ENCODE measurements at places on chromosomes 3 and 15.

GRCh38 chr15:64571857-64572291, 111.5 kb downstream of the ZNF609 start:
- DNase-seq: no peak

- DNase-seq: no peak
These were observed 4.4 kb upstream of the IDH2 start for GRCh38 chr15:90106522-90107117.

GRCh38 chr3:102141928-102142239, 292.6 kb downstream of the NFKBIZ start:
- no peak for DNase-seq

- DNase-seq: no peak
These were observed 7.3 kb downstream of the BCL6 start for GRCh38 chr3:187738071-187738330.

DNA sequence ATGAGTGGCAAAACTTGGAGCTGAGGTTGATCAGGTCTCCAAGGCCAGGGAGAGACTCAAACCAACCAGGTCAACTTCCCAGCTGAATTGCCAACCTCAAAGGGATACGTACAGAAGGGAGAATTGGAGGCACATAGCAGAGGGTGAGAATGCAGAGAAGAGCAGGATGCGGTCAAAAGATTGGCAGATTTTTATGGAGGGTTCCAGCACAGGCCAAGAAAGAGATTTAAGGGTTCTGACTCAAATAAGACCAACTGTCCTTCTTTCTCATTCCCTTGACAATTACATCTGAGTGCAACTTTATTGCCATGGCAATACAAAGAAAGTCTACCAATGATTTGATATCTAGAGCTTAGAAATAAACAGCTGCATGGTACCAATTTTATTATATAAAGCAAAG, 33.2 kb downstream of the SCG5 start:
- no peak for DNase-seq

DNA sequence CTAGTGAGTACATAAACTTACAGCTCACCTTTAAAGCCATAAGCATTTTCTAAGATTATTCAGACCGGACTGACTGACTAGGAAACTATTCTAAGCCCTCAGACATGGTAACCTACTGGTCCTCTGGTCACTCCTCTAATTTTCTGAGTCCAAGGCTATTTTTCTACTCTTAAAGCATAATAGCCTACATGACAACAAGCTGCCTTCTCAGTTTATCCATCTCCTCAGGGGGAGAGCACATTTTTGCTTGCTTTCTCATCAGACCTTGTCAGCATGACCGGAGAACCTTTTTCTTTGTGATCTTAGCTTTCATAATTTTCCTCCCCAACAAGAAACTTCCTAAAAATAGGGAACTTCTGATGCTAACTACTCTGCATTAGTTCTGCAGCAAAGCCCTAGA, 38.4 kb downstream of the UBP1 start:
- no peak for DNase-seq

GRCh38 chr3:185737740-185738680, 86.8 kb downstream of the IGF2BP2 start:
- DNase-seq: no peak

GRCh38 chr3:148150141-148150540, 547.6 kb upstream of the AGTR1 start:
- DNase-seq: no peak

DNA sequence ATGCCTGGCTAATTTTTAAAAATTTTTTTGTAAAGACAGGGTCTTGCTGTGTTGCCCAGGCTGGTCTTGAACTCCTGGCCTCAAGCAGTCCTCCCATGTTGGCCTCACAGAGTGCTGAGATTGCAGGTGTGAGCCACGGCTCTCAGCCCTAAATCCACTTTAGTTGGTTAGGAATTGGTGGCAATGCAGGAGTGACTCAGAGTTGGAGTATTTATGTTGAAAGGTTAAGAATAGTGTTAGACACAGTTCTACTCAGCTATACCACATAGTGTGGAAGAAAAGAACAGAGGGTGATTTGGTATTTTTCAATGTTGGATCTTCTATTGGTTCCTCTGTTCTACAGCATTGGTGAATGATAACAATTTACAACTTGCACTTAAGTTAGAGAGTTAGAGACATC, 7.6 kb downstream of the ZNF639 start:
- no peak for DNase-seq

DNA sequence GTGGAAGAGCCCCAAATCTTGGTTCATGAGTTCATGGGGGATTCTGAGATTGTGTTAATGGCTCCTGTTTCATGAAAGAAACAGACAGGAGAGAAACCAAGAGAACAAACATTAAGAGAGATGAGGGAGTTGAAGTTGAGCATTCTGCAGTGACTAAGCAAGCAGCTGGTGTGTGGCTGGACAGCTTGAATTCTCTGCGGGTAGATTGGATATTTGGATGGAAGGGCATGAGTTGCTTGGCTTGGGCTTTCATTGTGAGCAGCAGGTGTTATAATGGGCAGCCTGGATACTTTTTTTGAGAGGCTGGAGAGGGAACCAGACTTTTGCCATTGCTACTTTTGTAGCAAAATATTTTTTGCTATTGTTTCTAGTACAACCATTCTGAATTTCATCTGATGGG, 346.8 kb upstream of the SATB1 start:
- DNase-seq: no peak

DNA sequence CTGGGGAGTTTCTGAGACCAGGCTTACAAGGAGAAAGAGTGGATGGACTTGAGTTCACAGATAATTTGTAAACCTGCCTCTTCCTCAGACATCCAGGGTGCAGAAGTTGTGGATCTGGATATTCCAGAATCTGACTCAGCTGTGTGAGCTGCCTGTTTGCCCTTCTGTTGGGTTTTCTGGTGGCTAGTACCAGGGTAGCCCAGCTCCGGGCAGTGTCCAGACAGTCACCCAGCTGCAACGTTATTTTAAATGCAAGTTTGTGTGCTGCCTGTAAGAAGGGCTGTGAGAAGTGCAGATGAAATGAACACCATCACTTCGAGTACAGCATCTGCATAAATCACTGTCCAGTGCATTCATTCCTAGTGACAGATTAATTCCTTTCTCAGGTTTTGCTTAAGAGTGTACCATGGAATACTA, 1053.0 kb downstream of the TUSC7 start:
- no peak for DNase-seq

GRCh38 chr15:90774731-90775514, 57.8 kb downstream of the BLM start:
- no peak for DNase-seq

GRCh38 chr3:187013159-187013716, 82.9 kb downstream of the ST6GAL1 start:
- DNase-seq: no peak

DNA sequence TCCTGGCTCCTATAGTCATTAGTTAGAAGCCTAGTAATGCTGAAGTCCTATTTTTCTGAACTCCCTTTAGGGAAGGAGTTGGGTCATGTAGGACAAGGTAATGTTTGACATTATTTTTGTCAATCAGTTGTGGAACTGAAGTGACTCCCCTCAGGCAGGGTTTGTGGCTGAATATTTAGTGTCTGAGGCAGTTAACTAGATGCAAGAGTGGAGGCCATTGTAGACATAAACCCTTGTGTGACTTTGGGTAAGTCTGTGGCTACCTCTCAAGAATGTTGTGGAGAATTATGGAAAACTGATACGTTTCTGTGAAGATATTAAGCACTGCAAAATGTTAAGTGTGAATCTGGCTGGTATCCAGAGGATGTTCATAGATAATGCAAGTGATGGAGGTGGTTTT, 125.2 kb upstream of the PHLDB2 start:
- no peak for DNase-seq

DNA sequence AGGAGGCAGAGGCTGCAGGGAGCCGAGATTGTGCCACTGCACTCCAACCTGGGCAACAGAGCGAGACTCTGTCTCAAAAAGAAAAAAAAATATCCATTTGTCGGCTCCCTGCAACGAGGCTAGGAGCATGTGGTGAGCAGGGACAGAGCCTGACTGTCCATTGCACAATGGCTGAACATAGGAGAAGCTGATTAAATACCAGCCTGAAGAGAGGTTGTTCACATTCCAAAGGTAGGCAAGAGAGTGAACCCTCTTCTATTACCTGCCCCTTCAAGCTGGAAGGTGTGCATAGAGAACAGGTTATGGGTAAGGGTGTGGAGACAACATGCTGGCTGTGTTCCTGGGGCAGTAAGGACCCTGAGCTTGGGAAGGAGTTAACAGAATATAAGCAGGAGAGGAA, 78.7 kb downstream of the DAPK2 start:
- no peak for DNase-seq

DNA sequence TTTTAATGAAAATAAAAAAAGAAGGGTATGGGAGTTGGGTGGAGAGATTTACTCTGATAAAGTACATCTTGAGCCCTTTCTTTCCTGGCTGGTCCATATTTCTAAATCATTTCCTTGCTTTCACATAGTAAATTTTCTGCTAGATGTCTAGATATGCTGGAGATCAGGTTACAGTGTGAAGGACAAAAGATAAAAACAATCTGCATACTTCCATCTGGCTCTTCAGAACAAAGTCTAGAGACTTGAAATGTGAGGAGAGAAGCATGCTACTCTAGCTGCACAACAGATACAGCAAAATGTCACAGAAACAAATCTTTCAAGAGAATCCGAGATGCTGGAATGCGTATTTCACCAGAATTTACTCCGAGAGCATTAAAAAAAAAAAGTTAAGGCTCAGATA, 42.2 kb downstream of the FOXP1 start:
- no peak for DNase-seq

- no peak for DNase-seq
These were observed 60.3 kb downstream of the FEM1B start for GRCh38 chr15:68337826-68338225.

GRCh38 chr3:124632566-124633140, 97.6 kb upstream of the UMPS start:
- no peak for DNase-seq

- DNase-seq: no peak
These were observed 26.3 kb downstream of the SCN11A start for GRCh38 chr3:39025222-39025970.

DNA sequence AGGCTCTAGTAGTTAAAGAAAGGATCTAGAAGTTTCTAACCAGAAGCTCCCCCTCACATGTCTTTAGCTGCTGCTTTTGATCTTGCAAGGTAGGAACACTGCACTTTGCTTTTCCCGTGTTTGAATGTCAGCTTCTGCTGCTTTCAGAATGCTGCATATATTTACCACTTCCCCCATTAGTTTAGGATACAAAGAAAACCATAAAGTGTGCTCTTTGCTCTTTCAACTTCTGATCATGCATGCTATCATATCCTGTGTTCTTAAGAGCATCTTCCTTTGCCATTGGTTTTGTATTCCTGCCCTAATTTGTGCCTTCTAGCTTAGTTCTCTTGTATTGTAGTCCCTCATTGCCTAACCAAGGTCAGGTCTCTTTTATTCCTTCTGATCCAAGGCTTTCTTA, 43.3 kb downstream of the ZNF609 start:
- DNase-seq: no peak

DNA sequence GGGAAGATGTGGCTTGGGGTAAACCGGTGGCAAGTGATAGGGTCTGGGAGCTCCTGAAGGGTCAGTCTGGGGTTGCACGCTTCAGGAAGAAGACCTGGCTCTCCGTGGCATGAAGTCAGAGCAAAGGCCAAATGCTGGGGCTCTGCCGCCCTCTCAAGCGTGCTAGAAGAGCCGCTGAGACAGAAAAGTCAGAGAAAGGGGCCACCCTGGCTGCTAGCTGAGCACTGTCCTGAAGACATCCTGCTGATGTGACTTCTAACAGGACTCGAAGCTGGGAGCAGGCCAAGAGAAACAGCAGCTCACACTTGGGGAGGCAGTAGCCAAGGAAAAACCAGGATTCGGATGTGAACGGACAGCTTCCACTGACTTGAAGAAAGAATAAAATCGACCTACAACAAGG, 270.4 kb downstream of the OCA2 start:
- no peak for DNase-seq

DNA sequence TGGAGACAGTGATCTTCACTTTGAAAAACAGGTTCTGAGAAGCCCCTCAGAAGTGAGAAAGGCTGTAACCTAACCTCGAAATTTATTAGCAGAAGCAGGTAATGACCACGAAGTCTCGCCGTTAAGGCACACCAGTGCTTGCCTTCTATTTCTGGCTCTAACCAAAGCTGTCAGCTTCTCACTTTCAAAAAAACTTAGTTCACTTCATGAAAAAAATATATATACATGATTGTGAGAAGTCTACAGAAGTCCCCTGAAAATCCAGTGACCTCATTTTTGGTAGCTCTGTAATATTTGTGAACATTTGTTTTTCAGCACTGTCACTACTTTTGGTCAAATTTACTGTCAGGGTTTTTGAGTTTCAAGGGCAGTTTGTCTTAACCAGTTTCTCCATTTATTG, 19.1 kb upstream of the AKAP13 start:
- DNase-seq: no peak

GRCh38 chr15:69234676-69235075, 64.0 kb upstream of the PAQR5 start:
- no peak for DNase-seq

GRCh38 chr3:11226042-11226370, 46.2 kb upstream of the ATG7 start:
- no peak for DNase-seq

GRCh38 chr3:42541079-42541478, 38.6 kb downstream of the VIPR1 start:
- no peak for DNase-seq

GRCh38 chr3:150314248-150315004, 93.7 kb upstream of the TSC22D2 start:
- DNase-seq: no peak

DNA sequence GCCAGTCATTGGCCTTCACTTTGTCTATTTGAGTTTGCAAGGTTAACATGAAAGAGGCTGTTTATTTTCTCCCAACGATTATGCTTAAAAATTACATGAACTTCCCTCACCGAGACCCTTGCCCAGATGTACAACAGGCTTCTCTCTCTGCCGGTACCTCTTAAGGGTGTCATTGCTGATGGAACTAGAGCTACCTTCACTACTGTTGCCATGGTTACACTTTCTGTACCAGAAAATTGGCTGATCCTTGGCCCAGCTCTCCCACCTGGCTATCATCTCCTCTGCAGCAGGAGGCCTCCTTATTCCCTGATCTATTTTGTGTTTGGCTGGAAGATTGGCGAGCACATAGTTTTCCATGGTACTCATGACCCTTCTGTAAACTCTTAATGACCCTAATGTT, 24.0 kb upstream of the LIPC start:
- DNase-seq: no peak

GRCh38 chr3:69439643-69440270, 53.9 kb upstream of the FRMD4B start:
- DNase-seq: no peak

DNA sequence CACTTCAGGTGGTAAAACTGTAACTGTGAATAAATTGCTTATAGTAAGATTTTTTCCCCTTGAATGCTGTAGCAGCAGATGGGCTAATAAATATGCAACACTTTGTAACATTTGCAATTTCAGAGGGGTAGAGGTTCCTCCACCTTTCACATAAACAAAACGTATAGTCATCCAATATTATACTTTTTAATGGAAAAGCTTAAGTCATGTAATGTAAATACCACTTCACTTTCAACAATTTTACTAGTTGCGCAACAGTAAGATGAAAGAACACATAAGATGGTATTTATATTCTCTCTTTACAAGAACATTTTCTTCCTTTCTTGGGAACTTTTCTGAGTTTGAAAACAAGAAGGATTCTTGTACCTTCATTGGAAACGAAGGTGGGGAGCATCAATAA, 56.6 kb upstream of the FAM3D start:
- DNase-seq: no peak

- DNase-seq: no peak
These were observed 4.2 kb upstream of the RAB8B start for GRCh38 chr15:63185206-63185605.

Data from NCI-H187 treated with DMSO at 0.1 percent for 48 hours (cell line).